ENCODE measurements at places on chromosomes 16 and 17. TPM values are rescaled to one million over a fixed set of nuclear protein-coding genes. Genes with fewer than 3 reads are reported as not detected.

Gene EXOC3L1
- polyA plus RNA-seq, result 2.6 TPM

Gene SLC6A4
- polyA plus RNA-seq, result 1.7 TPM

Gene PHAF1
- 31.2 TPM for polyA plus RNA-seq

Gene SLC13A5
- polyA plus RNA-seq, result 13.0 TPM

Gene CCL17
- 4.0 TPM for polyA plus RNA-seq

Gene KCNG4
- not detected for polyA plus RNA-seq

Gene KRT13
- polyA plus RNA-seq, result 21.4 TPM

Gene CRYM
- 11.1 TPM for polyA plus RNA-seq

Gene SLC16A13
- polyA plus RNA-seq, result 2.0 TPM

Gene C16orf86
- polyA plus RNA-seq, result 77.9 TPM

Gene COX11
- polyA plus RNA-seq, result 67.9 TPM

Gene MT1A
- polyA plus RNA-seq, result not detected

Gene ZNF75A
- 29.5 TPM for polyA plus RNA-seq

Gene CRISPLD2
- polyA plus RNA-seq, result 48.8 TPM

Gene RNF167
- polyA plus RNA-seq, result 211 TPM

Gene GPR179
- 0.61 TPM for polyA plus RNA-seq

Gene VMO1
- polyA plus RNA-seq, result 0.98 TPM

Gene TMIGD1
- polyA plus RNA-seq, result not detected

Gene NECAB2
- polyA plus RNA-seq, result 12.9 TPM

Gene G6PC1
- polyA plus RNA-seq, result 0.26 TPM
